Psoas muscle (tissue), 8 donors: ENCODE measurements at places on chromosomes 2 and 18. TPM values are rescaled to one million over a fixed set of nuclear protein-coding genes. Genes with fewer than 3 reads are reported as not detected.

- no peak for DNase-seq
These were observed 28.1 kb downstream of the EPAS1 start for GRCh38 chr2:46325182-46325928.

DNA sequence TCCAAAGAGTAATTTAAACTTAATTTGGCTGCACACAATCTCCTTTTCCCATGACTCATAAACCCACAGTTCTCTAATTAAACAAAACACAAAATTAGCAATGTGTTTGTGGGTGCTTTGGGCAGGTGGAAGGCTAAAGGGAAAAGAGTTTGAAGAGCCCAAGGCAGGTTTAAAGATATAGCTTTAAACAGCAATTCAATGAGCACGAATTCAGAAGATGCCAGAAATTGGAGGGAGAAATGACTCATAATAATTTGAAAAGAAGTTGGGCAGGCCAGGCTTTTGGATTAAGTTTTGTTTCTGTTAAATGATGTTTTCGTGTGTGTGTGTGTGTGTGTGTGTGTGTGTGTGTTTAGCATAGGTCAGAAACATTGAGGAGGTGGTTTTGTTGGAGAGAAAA lies 594.8 kb upstream of the ZEB2 start:
- DNase-seq: no peak

APLF gene
- polyA plus RNA-seq: 0.52 TPM

EVX2 gene
- polyA plus RNA-seq: not detected

DNA sequence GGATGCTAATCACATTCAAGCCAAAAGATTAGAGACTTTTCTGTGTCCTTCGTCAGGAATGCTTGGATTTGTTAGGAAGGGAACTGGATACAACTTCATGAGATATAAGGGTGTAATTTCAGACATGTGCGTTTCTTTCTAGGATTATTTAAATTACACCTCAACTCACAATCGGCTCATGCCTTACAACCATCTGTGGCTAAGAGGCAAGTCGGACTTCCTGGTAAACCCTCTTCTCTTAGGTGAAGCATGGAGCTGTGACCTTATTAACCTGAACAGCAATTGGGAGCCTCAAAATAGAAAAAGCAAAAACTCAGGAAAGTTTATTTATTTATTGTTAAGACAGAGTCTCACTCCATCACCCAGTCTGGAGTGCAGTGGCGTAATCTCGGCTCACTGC lies 61.8 kb downstream of the SEMA4F start:
- no peak for DNase-seq

GALNT14 gene
- 0.14 TPM for polyA plus RNA-seq

GRCh38 chr2:6916736-6917070 lies 509 bp upstream of the RNF144A start:
- no peak for DNase-seq

DTNA gene
- polyA plus RNA-seq: 12.6 TPM

GRCh38 chr2:29106256-29106655 lies 9.0 kb upstream of the CLIP4 start:
- DNase-seq: no peak

SSB gene
- polyA plus RNA-seq: 56.7 TPM

ZSWIM2 gene
- polyA plus RNA-seq: not detected

DNA sequence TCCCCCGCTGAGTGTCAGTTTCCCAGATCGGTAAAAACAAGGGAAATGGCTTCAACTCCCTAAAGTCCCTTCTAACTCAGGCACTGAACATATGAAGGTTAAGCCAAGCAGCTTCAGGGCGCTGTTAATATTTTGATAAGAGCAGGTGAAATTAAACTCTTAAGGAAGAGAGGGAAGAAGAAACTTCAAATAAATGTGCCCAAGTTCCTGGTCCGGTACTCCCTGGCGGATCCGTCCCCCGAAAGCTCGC lies 564 bp downstream of the TRABD2A start:
- no peak for DNase-seq

DNA sequence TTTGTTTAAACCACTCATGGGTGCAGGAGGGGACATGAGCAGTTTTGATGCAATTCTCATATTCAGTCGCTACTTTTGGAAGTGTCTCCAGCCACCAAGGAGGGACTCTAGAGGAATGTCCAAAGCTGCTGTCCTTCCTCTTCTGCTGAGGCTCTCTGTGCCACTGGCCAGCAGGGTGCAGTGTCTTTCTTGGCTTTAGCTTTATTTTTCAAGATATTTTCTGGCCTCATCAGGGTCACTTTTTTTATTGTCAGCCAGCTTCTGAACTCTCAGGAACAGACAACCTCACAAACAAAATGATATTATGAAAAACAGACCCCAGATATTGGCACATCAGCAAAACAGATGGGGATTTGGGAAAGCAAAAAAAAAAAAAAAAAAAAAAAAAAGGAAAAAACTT lies 289.3 kb upstream of the ZSWIM2 start:
- peak; percentile 14 for DNase-seq

ABCA12 gene
- polyA plus RNA-seq: not detected

WDR12 gene
- 28.7 TPM for polyA plus RNA-seq

DNA sequence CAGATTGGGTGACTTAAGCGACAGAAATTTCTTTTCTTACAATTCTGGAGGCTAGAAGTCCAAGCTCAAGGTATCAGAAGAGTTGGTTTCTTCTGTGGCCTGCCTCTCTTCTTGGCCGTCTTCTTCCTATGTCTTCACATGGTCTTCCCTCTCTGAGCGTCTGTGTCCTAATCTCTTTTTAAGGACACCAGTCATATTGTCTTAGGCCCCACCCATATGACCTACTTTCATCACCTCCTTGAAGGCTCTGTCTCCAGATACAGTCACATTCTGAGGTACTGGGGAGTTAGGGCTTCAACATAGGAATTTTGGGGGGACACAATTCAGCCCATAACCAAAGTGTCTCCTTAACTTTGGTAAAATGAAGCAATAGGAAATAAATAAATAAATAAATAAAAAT lies 110.9 kb upstream of the EPC2 start:
- DNase-seq: no peak

PIEZO2 gene
- 0.13 TPM for polyA plus RNA-seq

DNA sequence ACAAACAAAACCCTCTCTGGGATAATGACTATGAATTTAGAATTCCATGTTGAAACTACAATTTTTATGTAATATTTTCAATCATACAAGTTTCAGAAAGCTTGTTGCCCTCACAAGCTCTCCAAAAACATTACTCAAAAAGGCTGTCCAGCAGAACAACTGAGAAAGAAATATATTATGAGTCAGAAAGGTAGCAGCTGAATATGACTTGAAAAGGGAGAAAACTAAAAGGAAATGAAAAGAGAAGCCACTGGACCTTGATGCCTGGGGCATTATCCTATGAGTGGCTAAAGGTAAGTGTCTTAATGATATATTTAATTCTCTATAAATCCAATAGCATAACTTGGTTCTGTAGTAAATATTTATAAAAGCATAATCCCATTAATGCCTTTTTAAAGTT lies 61.8 kb downstream of the NXPH2 start:
- DNase-seq: no peak

CAPN14 gene
- 0.04 TPM for polyA plus RNA-seq

POTEJ gene
- polyA plus RNA-seq: not detected

- peak; percentile 78 for DNase-seq
These were observed 147.0 kb upstream of the ID2 start for GRCh38 chr2:8534729-8535468.

AAMP gene
- polyA plus RNA-seq: 120 TPM

DNA sequence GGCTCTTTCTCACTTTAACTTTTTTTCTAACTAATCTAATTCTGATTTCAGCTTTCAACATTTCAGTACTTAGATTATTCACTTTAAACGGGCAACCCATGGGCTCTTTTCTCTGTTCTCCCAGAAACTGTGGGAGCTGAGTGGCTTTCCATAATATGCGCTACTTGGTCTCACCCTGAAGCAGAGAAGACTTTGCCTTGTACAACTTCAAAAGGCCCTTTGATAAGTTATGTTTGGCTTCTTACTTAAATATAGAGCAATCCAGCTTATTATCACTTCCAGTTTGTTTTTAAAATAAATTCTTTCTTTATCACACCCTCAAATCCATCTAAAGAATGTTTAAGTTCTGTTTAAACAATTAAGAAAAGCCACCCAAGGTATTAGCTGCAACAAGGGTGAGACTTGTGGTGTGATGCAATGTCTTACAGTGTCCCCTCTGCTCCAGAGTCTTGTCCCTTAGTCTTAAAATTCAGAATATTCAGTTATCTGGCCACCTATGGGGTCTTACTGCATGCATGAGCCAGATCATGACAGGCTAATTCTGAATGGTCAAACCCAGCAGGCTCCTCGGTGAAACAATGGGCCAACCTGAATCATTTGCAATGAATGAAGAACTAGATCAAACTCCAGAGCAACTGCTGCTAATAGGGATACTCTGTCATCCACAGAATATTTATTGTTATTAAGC lies 38.8 kb downstream of the GCG start:
- DNase-seq: no peak

DNA sequence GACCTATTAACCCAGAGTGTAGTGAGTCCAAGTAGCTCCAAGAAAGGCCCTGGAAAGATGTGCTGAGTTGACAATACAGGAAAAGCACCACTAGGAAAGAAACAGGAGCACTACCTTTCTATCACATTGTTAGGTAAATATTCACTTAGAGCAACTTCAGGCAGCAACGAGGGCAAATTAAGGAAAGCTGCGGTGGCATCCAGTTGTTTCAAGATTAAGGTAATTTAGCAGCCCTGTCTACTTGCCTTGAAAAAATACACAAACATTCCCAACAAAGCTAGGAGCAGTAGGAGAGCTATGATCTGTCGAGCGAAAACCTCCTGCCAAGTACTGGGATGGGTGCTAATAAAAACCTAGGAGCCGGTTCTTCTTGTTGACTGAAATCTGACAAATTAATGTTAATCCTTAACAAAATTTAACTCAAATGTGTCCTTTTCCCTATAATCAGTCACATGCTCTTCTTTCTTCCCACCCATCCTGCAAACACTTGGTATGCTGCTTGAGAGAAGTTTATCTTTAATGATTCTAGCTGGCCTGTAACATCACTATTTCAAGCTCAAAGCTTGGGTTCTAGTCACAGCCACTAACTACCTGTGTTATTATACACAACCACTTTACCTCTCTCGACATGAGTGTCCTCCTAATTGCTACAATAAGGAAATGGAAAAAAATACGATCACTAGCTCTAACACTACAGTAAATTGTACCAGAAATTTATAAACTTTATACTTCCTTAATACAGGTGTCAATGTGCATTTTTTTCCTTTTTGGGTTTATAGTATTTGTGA lies 2.0 kb downstream of the ACAA2 start:
- DNase-seq: no peak

NDC80 gene
- not detected for polyA plus RNA-seq

CHN1 gene
- polyA plus RNA-seq: 1.8 TPM

TTC21B gene
- 2.6 TPM for polyA plus RNA-seq

INHBB gene
- polyA plus RNA-seq: 20.0 TPM

- DNase-seq: no peak
These were observed 110.4 kb downstream of the MAP2 start for GRCh38 chr2:209534228-209534627.

SOX11 gene
- 0.01 TPM for polyA plus RNA-seq

LOXL3 gene
- polyA plus RNA-seq: 0.64 TPM

SLC30A3 gene
- polyA plus RNA-seq: 0.03 TPM

TRAPPC8 gene
- polyA plus RNA-seq: 17.1 TPM

DNA sequence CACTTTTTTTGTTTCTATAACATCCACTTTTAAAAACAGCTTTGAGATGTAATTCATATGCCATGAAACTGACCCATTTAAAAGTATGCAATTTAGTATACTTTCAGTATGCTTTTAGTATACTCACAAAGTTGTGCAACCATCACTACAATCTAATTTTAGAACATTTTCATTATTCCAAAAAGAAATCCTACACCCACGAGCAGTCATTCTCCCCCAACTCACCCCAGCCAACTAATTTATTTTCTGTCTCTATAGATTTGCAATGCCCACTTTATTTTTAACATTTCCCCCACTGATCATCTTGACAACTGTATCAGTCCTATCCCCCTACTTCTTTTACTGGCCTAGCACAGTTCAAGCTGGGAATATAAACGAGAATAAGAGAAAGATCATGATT lies 39.1 kb downstream of the FAM98A start:
- no peak for DNase-seq

ITGA4 gene
- polyA plus RNA-seq: 0.27 TPM

- peak; percentile 24 for DNase-seq
These were observed 12.2 kb downstream of the MYOM1 start for GRCh38 chr18:3207565-3207964.

- no peak for DNase-seq
These were observed 22.9 kb downstream of the GRP start for GRCh38 chr18:59242906-59243305.

DNA sequence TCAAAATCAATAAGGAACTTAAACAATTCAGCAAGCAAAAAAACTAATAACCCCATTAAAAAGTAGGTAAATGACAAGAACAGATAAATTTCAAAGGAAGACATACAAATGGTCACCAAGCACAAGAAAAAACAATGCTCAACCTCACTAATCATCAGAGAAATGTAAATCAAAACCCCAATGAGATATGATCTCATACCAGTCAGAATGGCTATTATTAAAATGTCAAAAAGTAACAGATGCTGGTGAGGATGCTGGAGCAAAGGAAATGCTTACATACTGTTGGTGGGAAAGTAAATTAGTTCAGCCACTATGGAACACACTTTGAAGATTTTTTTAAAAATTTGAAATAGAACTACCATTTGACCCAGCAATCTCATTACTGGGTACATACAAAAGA lies 538.0 kb downstream of the TMX3 start:
- no peak for DNase-seq

GRCh38 chr2:98020992-98021713 lies 25.4 kb upstream of the TMEM131 start:
- DNase-seq: no peak

DNA sequence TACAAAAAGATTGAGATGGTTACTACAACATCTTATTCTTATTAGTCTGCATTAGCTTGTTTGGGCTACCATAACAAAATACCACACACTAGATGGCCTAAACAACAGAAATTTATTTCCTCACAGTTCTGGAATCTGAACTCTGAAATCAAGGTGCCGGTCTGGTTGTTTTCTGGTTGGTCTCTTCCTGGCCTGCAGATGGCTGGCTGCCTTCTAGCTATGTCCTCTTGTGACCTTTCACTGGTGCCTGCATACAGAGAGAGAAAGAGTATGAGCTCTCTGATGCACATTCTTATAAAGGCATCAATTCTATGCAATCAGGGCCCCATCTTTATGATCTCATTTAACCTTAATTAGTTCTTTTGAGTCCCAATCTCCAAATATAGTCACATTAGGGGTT lies 696.5 kb downstream of the TDRD15 start:
- DNase-seq: no peak

UGT1A4 gene
- polyA plus RNA-seq: not detected

PAX3 gene
- polyA plus RNA-seq: 2.8 TPM

CFAP210 gene
- 0.03 TPM for polyA plus RNA-seq

DNER gene
- 0.10 TPM for polyA plus RNA-seq

DNA sequence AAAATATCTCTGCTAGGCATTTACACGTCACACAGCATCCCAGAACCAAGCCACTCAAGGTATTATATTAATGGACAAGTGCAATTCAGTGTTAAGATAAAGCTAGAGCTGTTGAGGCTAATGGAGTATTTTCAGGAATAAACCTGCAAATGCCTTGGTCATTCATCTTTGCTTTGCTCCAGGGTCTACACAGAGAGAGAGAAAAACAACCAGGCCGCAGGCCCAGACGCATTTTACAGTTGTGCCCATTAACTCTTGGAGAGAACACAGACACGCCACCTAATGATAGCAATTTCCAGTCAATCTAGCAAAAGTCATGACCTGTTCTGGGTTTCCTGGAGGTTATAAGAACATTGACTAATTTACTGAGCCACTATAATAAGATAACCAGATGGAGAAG lies 829.3 kb downstream of the LRRTM4 start:
- DNase-seq: no peak

- DNase-seq: no peak
These were observed 225.4 kb upstream of the FBXO11 start for GRCh38 chr2:48131539-48132270.

POMC gene
- 5.2 TPM for polyA plus RNA-seq

PROKR1 gene
- 0.01 TPM for polyA plus RNA-seq
